SK-N-MC (cell line): ENCODE measurements at places on chromosomes 6 and 20.

- no peak for DNase-seq
These were observed 3.9 kb upstream of the SRSF3 start for GRCh38 chr6:36590237-36590636.

DNA sequence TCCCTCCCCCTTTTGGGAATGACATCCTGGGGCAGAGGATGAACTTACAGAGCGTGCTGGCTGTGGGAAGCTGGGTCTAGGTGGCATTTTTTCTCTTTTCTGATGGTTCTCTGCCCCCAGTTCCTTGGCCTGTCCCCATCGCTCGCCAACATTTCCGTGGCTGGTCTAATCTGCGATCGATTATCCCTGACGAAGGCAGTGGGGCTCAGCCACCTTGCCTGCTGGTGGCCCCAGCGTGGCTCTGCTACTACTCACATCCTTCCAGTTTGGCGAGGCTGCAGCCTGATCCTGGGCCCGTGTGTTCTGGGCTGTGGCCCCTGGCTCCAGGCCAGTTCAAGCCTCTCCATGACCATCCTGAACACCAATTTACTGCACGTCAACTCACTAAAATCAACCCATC is 6.4 kb upstream of the HLA-DOA start:
- DNase-seq = no peak

DNA sequence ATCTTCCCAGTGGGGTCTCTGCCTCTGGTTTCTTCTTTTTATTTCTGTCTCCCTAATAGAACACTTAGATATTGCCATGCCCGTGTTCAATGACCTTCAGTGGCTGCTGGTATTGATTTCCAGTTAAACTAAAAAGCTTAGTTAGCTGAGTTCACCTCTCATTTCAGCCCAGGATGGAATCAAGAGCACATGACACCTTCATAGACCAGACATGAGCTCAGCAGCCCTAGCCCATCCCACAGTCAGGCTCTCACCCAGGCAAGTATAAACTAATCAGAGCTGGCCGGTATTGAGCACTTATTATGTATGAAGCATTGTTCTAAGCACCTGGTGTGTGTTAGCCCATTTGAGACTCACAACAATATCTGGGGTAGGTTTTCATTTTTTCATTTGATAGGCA is 33.7 kb upstream of the PLEKHG1 start:
- DNase-seq = no peak

GRCh38 chr20:58701431-58702160 is 9.0 kb downstream of the NPEPL1 start:
- DNase-seq = no peak

DNA sequence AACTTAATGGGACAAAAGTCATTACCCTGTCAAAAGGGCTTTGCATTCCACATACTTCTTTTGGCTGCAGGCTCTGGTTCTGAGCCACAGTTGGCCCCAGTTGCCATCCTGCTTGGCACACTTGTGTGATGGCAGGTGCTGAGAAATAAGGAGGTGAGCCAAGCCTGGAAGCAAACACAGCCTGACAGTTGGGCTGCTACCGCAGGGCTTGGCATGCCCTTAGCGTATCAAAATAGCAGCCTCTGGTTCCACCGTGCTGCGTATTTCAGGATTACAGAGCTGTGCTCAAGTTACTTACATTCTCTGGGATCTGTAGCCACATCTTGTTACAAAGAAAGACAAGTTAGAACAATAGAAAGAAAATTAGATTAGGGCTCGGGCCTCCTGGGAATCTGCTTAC is 11.1 kb downstream of the MTHFD1L start:
- no peak for DNase-seq

DNA sequence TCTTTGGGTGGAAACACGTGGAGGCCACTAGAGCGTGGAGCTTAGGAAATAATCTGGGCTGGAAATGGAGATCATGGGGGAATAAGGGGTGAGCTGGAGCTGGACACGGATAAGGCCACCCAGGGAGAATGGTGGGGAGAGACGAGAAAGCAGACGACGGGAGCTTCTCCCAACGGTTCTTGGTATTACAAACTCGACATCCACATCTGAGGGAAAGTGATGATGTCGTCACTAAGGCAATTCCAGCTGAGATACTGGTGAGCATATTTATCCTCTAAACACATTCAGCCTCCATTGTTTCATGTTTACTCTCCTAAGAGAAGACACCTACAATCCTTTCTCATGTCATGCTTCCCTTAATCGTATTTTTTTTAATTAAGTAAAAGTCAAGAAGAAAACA is 50.2 kb upstream of the SNX9 start:
- no peak for DNase-seq

GRCh38 chr20:45950330-45950646 is 15.8 kb downstream of the PCIF1 start:
- DNase-seq = no peak

DNA sequence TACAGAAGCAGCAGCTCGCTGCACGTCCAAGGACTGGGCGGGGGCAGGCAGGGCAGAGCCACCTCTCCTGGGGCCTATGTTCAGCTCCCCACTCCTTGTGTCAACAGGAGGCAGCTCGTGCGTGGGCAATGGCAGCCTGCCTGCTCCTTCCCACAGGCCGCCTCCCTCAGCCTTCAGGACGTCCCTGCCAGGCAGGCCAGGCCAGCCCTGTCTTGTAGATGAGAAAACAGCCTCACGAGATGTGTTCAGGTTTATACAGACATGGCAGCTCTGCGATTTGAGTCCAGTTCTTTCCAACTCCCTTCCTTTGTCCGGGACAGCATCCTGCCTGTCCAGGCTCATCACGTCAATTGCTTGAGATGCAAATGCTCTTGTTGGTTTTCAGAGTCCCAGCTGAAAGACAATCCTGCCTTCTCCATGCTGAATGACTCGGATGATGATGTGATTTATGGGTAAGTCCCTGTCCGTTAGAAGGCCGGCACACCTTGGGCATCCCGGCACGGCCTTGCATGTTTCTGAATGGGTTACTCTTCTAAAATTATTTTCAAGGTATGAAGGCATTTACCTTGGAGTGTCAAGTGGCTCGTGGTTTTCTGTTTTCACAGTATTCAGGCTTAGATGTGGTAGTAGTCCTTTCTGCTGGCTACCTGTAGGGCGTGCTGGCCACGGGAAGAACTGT is 13.5 kb downstream of the DYNLT1 start:
- DNase-seq = no peak
